ENCODE measurements at places on chromosomes 2 and 18.

DNA sequence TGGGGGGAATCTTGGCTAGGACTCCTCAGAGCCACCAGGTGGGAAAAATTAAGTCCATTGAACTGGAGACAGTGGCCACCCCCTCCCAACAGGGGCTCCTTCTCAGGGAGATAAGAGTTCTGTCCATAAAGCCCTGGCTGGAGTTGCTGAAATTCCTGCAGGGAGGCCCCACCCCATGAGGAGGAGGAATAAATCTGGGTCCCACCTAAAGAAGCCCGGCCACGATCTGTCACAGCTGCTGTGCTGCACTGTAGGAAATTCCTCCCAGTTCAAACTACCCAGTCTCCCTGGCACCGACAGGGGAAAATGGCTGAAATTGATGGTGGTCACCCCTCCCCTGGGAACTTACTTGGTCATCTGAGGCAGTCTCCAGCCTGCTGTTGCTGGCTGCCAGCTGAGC is 215.0 kb downstream of the THSD7B start:
- no peak for DNase-seq

DNA sequence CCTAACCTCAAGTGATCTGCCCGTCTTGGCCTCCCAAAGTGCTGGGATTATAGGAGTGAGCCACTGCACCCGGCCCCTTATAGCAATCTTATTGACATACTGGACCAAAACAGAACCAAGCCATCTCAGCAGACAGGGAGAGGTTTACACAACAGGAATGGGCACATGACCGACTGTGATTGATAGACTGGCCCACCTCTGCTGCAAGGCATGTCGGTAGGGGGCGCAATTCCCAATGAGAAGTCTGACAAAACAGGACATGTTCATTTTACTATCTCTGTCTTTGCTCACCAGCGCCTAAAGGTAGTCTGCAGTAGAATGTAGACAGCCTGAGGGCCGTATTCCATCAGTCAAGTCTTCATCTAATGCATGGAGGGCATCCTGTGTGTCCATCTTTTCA is 2.0 kb downstream of the LYPD6B start:
- peak; percentile 33 for DNase-seq

DNA sequence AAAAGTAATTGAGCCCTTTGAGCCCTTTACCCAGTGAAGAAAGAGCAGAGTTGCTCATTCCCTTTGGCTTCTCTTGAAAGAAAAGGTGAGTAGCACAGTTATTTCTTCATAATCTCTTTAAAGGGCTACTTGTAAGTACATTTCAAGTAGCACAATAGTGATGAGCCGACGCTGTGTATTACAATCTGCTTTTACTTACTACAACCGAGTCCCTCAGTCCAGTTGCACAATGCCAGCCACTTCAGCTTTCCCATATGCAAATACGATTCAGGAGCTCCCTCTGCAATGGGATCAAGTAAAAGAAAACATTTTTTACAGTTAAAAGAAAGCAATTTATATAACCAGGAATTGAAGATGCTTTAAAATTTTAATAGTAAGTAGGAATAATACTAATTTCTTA is 868.5 kb downstream of the RNF144A start:
- DNase-seq: no peak

GRCh38 chr2:33302348-33302747 is 174.1 kb upstream of the RASGRP3 start:
- DNase-seq: no peak

DNA sequence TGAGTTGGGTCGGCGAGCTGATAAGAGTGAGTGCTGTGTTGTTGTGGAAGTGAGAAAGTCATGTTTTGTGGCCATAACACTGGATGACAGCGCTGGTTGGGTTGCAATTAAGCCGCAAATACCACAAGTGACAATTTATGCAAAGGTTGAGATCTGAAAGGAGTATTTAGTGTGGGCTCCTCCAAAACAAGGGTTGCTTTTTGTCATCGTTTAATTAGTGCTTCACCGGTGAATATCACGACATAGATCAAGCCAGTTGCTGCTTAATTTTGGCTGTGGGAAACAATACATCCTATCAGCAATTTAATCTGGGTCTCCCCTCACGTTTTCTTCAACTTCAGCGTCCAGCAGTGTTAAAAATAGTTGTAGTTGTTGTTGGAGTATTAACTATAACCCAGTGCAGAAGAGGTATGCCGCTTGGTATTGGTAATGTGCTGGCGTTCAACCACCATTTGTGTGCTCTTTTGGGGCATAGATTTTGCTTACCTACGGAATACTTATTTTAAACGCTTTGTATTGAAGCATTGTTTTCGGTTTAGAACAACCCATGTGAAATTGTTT is 662 bp downstream of the ACVR2A start:
- peak; percentile 28 for DNase-seq

- DNase-seq: peak; percentile 54
Observed at GRCh38 chr2:201546576-201546975, 95.0 kb downstream of the STRADB start.

- DNase-seq: no peak
Observed at GRCh38 chr2:183031911-183032794, 6.1 kb downstream of the NCKAP1 start.

DNA sequence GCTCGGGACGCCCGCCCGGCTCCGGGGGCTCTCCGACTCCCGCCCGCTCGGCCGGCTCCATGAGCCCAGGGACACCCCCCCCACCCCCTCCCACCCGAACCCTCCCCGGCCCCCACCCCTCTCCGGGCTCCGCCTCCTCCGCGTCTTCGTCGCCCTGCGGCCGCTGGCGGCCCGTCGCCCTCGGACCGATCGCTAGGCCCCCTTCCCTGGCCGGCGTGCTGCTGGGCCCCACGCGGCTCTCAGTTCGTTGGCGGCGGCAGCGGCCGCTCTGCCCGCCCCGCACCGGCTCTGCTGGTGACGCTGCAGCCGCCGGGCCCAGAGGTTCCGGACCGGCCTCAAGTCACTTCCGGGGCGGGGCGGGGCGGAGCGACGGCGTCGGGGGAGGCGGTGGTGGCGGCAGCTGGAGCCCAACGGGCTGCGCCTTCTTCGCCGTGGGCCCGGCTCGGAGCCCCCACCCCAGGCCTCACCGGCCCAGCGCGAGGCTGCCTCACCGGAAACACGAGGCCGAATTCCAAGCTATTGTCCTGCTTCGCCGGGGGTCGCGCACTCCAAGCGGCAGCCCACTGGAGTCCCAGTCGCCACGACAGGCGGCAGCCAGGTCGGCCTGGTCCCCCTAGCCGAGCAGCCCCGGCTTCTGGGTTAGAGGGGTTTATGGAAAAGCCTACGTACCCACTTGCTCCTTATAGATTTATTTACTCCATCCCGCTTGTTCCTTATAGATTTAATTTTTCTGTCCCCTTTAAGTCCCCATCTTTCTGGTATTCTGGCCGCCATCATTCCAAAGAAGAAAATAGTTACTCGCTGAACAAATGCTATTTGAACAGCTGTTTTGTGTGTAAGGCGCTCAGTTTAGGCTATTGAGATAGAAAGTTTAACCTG is at the start of gene PSME4:
Gene PSME4, minus strand, starts transcription at position 270 of the 879 bp plus-strand sequence. Its CDS starts 209 bp downstream, at position 61.
- DNase-seq: peak; percentile 92

DNA sequence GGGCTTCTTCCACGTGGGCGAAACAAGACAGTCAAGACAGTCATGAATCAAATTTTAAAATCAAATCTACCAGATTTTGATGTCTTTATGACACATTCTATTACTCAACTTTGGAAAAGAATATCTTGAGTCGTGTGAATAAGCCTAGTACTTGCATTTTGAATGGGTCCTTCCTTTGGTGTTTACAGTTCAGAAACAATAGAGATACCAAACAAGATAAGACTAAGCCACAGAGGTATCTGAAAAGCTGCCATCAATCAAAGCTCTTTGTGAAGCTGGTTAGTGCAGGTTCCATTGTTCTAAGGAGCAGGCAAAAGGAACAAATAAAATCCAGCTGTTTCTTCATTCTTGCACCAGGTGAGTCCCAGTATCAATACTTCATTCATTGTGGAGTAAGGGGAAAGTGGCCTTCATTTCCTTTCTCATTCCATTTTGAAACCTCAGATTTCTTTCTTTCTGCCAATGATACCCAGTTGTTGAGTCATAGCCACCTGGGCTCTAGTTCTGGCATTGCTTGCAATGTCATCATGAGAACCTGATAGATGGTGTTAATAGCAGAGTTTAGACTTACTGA is 151.7 kb upstream of the L3MBTL4 start:
- DNase-seq: no peak

DNA sequence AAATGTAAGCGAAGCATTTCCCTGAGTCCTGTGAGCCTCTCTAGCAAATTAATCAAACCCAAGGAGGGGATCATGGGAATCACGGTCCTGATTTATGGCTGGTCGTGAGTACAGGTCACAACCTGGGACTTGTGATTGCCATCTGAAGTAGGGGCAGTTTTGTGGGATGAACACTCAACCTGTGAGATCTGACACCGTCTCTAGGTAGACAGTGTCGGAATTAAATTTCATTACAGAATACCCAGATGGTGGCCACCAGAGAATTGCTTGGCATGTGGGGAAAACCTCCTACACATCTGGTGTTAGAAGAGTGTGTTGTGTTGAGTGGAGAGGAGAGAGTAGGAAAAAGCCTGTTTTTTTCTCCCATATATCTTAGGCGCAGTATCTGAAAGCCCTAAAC is 12.5 kb downstream of the CAPN14 start:
- no peak for DNase-seq

GRCh38 chr2:204964414-204964813 is 419.1 kb downstream of the PARD3B start:
- no peak for DNase-seq

DNA sequence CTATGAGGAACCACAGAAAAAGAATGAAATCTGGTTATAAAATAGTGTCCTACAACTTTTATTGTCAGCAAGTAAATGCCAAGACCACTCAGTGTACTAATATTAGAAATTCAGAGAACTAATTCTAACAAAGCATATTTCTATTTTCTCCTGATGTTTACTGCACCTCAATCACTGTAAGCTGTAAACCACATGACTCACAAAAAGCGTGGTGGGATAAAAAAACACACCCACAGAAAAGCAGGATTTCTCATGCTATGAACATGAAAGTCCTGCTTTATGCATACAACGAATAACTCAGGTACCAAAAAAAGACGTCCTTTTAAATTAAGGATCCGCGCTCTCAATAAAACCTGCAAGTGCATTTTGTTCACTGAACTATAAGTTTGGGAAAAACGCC is 797 bp downstream of the TXNL4A start:
- peak; percentile 29 for DNase-seq

DNA sequence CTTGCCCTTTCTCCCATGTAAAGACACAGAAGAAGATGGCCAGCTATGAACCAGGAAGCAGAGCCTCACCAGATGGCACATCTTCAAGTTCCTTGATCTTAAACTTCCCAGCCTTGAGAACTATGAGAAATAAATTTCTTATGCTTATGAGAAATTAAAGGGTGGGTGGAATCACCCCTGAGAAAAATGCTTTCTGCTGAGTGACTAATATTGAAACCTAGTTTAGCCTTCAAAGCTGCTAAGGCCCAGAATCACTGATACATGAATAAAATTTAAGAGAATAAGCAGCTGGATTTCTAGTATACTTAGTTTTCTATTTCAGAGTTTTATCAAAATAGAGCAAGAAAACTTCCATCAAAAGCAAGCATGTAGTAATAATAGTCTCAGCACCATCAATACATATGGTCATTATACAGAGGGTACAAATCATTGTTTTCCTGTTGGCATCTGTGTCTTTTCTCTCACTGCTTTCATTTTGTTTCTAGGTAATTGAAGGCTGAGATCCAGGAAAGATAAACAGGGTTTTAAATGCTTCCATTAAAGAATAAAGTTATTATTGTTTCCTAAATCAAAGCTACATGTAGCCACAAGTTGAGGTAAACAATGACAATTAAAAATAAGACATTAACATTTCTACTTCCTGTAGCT is 53.3 kb upstream of the COL5A2 start:
- DNase-seq: no peak

GRCh38 chr2:5315512-5315911 is 376.7 kb upstream of the SOX11 start:
- DNase-seq: no peak

DNA sequence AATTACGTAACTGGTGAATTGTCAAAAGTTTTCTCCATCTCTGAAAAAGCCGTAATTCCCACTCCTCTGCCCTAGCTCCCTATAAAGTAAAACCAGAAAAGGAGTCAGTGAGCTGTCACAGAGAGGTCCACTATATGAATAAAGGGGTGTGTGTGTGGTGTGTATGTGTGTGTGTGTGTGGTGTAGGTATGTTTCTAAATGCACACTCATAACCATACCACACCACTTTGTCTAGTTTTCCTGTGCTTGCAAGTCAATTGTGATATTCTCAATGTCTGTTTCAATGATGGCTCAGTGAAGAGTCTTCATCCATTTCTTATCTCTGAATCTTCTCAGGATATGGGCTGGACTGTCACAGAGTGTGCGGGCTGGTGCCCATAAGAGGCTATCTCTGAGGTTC is 54.8 kb upstream of the CCDC68 start:
- no peak for DNase-seq

DNA sequence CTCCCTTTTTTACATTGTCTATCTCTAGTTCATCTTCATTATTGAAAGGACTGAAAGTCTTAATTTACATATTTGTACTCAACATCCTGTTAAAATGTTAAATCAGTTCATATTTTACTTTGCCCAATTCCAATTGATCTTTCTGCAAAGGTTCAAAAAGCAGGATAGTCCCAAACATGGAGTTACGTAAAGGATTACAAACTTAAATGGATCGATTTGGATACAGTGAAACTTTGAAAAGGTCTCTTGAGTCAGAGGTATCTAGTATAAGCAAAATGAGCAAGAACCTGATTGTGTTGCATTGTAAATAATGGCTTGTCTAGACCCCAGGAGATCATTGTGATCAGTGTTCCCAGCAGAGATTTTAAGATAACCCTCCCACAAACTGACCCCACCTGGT is 4.1 kb downstream of the DAPL1 start:
- DNase-seq: no peak

DNA sequence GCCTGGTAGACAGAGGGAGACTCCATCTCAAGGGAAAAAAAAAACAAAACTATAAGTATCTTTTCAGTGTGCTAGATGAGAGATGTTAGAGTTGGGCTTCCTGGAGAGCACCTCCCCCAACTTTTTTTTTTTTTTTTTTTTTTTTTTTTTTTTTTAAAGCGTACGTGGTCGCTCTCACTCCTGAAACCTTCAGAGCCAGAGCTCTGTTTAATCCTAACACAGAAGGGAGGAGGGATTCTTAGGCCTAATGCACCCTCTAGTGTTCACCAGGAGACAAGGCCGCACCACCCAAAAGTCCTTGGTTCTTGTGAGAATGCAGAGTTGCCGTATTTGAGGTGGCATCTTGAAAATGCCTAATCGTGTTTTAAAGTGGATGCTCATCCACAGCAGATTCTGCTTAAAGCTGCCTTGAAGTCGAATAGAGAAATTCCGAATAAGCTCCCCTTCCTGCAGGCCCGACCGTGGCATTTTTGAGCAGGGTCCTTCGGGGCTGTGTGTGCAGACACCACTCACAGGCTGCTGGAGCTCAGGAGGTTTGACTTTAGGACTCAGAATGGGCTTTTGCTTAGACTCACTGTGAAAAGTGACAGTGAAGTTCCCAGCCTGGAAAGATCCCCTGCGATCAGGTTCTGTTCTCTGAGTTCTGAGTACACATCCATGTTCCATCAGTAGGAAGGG is 252.6 kb downstream of the AGAP1 start:
- DNase-seq: peak; percentile 80

- no peak for DNase-seq
Observed at GRCh38 chr2:118979152-118979861, 37.3 kb downstream of the MARCO start.

GRCh38 chr2:74694281-74694680 is 40.2 kb downstream of the SEMA4F start:
- no peak for DNase-seq

- no peak for DNase-seq
Observed at GRCh38 chr2:17375262-17375661, 143.0 kb downstream of the RAD51AP2 start.

Measured in EL (cell line).